Stimulated activated CD8-positive, alpha-beta memory T cell treated with anti-CD3 and anti-CD28 coated beads, Interleukin-4, amount 100 ng/mL, for 48 hours (primary cell): ENCODE measurements at places on chromosomes 16 and 17.

- no peak for DNase-seq
Observed at GRCh38 chr17:3974138-3974687, 10.0 kb upstream of the ATP2A3 start.

DNA sequence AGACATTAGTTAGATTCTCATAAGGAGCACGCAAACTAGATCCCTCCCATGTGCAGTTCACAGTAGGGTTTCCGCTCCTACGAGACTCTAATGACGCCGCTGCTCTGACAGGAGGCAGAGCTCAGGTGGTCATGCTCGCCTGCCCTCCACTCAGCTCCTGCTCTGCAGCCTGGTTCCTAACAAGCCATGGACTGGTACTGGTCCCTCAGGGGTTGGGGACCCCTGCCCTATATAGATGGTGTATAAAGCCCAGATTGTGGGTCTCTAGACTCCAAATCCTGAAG is 52.1 kb upstream of the LYRM9 start:
- no peak for DNase-seq

GRCh38 chr17:63041251-63041650 is 75.2 kb downstream of the TANC2 start:
- DNase-seq, result no peak

DNA sequence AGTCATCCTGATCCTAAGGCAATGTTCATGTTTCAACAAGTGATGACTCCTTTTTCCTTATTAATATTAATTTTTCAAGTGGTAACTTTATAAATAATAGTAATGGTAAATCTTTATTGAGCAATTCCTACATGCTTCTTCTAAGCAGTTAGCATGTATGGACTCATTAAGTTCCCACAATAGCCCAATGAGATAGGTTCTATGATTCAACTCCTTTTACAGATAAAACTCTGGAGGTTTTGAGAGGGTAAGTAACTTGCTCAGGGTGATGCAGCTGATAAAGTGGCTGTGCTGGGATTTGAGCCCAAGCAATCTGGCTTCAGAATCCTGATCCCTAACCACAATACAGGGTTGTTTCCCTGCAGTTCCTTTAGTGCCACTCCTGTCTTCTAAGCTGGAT is 25.3 kb downstream of the SLC47A1 start:
- DNase-seq, result no peak

DNA sequence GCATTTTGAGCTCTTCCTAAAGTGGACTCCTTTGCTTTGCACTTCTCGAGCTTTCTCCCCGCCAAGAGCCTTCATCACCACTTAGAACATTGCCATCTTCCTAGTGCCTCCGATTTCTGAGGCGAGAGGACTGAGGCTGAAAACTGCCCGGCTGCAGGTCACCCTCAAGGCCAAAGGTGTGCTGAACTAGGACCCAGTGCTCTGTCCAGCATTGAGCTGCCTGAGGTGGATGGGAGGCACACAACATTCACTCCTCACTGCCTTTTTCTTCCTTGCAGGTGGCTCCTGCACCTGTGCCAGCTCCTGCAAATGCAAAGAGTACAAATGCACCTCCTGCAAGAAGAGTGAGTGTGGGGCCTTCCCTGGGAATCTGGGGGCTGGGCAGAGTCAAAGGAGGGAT is 5.4 kb downstream of the MT1A start:
- DNase-seq, result no peak

DNA sequence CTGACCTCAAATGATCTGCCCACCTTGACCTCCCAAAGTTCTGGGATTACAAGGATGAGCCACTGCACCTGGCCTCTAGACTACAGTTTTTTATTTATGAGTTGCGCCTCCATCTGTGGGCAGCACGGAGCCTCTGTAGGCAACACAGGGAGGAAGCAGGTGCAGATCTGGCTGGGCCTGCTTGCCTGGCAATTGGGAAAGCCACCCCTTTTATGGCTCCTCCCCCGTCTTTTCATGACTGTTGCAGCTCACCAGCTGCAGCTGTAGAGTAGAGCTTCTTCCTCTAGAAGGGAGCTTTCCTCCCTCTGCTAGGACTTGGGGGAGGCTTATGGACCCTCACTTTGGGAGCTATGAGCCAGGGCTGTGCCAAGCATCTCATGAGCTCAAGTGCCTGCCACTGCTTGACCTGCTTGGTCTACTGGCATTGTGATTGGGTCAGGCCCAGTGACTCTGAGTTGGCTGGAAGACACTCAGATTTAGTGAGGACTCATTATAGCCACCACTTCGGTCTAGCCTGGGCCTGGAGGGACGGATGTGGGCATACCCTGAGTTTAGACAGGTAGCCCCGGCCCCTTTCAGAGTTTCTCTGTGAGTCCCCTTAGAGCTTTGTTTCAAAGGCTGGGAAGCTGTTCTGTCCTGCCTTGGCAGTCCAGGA is 6.9 kb upstream of the SLC7A6 start:
- DNase-seq, result no peak

- peak; percentile 59 for DNase-seq
Observed at GRCh38 chr17:36117505-36118382, 14.1 kb downstream of the CCL4 start.

DNA sequence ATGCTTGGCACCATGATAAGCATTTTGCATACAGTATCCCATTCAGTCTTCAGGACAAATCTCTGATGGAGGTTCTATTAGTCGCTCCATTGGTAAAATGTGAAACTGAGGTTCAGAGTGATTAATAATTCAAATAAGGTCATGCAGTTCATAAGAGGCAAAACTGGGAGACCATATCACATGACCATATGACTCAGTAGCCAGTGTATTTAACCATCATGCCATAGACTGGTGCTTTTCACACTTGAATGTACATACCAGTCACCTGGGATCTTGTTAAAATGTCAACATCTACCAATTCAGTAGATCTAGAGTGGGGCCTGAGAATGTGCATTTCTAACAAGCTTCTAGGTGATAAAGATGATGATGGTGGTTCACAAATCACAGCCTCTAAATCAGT is 4.3 kb downstream of the ACSM3 start:
- DNase-seq, result no peak

DNA sequence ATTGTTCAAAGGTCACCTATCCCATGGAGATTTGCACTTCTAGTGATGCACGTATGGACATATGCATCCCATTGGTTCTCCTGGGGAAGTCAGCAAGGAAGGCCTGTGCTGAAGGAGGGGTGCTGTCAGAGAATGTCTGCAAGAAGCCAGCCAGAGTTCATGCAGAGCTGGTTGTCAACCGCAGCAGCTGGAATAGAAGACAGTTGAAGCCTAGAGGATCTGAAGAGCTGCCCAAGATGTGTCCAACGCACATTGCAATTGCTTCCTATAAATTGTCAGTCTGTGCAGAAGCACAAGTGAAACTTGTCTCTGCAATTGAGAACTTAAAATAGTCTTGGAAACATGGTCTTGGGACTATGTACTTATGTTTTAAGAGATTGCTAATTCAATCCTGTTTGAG is 82.1 kb upstream of the CNTNAP4 start:
- no peak for DNase-seq

DNA sequence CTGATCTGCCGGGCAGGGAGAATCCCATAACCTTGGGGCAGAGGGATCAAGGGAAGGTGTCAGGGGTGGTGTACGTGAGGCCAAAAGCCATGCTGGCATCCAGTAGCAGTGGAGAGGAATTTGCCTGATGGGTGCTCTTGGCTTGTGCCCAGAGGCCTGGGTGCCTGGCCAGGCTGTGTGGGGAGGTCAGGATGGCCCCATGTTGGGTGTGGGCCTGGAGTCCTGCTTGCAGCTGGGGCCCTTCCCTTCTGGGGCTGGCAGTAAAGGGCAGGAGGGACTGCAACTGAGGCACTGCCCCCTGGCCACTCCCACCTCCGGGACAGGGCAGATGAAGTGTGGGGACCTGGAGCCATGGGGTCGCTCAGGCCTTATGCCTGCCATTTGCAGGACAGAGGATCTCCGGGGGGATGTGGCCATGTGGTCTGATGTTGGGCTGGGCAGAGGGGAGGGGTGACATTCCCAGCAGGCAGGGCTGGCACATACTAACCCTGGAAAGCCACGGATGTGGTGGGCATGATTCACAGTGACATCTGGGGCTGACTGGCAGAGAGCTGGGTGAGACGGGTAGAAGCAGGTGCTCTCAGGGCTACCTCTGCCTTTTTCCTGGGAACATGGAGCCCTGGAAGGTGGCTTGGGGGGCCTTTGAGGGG is 3.5 kb downstream of the FMNL1 start:
- DNase-seq, result peak; percentile 80

DNA sequence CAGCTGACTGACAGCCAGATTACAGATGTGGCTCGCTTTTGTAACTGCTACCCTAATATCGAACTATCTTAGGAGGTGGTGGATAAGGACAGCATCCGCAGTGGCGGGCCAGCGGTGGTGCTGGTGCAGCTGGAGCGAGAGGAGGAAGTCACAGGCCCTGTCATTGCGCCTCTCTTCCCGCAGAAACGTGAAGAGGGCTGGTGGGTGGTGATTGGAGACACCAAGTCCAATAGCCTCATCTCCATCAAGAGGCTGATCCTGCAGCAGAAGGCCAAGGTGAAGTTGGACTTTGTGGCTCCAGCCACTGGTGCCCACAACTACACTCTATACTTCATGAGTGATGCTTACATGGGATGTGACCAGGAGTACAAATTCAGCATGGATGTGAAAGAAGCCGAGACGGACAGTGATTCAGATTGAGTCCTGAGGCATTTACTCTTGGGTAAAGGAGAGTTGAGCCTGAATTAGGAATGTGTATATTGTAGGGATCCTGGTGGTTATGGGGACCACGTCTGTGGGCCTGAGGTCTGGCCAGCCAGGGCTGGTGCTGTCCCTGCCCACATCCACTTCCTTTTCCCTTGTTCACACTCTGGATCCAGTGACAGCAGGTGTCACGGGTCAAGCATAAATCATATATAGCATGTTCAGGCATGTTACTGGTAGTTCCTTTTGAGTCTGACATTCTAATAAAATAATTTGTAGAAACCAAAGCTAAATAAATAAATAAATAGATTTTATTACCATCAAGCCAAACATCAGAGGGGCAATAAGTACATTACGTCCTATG is 89.0 kb upstream of the SMURF2 start:
- DNase-seq, result no peak

GRCh38 chr17:48330887-48331286 is 99.1 kb downstream of the SKAP1 start:
- DNase-seq, result no peak

- DNase-seq, result no peak
Observed at GRCh38 chr17:14057591-14057990, 11.7 kb upstream of the COX10 start.

- no peak for DNase-seq
Observed at GRCh38 chr16:85995541-85996423, 96.8 kb downstream of the IRF8 start.

GRCh38 chr16:17470908-17471718 is at the start of gene XYLT1:
TSS of gene XYLT1 (minus strand) at chr16:17470960. CDS start at chr16:17470796, 164 bp downstream.
- DNase-seq, result peak; percentile 71

GRCh38 chr16:12079412-12079965 is 103.0 kb downstream of the SNX29 start:
- DNase-seq, result no peak

- DNase-seq, result no peak
Observed at GRCh38 chr16:3121851-3122467, 9.6 kb downstream of the ZNF205 start.

DNA sequence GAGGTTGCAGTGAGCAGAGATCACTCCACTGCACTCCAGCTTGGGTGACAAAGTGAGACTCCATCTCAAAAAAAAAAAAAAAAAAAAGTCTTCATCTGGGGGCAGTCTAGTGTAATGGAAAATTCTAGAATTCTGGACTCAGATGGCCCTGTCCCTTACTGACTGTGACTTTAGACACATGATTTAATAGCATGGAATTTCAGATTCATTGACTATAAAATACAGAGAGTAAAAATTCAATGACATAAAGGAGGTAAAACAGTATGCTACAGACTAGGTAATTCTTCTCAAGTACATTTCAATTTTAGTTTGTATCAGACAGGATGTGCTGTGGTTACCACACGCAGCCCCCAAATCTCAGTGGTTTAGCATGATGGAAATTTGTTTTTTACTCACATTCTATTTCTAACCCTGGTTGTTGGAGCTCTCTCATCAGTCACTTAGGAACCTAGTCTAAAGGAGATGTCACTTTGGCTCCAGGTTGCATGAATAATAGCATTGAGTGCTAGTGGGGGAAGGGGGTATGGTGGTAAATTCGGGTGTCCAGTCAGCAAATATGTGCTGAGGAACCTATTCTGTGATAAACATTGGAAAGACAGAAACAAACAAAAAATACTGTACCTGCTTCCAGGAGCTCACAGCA is 444.0 kb downstream of the XYLT1 start:
- peak; percentile 33 for DNase-seq

DNA sequence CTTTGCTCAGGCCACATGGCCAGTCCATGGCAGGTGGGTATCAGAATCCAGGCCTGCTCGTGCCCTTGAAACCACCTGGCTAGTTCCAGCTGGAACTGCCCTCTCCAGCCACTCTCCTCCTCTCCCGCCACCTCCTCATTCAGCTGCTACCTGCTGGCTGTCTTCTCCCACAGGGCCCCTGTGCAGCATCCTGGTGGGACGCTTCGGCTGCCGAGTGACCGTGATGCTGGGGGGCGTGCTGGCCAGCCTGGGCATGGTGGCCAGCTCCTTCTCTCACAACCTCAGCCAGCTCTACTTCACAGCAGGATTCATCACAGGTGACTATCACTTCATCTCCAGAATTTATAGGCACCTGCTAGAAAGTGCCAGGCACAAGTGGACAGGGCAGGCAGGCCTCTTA is 10.1 kb downstream of the SLC16A5 start:
- DNase-seq, result no peak

DNA sequence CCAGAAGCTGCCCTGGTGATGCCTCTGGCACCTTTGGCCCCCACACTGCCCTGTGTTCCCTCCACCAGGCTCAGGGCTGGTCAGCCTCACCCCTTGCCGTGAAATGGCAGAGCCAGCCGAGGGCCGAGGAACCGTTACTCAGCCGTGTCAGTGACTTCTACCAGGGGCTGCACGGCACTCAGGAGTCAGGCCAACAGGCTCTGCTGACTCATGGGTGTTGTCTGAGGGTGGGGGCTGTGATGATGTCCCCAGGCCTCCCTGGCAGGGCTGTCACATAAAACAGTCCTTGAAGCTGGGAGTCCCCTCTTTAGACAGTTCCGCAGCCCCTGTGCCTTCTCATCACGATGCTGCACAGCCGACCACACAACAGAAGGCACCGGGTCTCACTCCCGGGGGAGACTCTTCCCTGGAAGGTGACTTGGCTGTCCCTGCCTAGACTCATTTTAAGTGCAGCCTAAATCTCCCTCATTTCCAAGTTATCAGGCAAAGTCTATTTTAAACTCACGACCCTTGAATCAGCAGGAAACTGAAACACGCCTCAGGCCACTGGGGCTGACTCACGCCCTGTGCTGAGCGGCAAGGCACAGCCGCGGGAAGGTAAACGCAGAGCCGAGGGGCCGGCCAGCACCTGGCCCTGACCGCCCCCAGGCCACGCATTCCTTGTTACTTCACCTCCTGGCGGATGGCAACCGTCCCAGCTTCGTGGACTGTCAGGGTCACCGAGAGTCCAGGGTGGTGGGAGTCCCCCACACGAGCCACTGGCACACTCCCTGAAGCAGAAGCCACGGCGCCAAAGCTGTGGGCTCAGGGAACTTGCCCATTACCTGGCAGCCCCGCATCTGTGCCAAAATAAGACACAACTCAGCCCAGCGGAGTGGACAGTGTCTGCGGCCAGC is 102.6 kb downstream of the ZNF778 start:
- DNase-seq, result peak; percentile 74
